ENCODE measurements at places on chromosomes 3 and 15. TPM values are rescaled to one million over a fixed set of nuclear protein-coding genes. Genes with fewer than 3 reads are reported as not detected.

GRCh38 chr3:69961706-69962439 lies 37.7 kb upstream of the SAMMSON start:
- DNase-seq: no peak

DNA sequence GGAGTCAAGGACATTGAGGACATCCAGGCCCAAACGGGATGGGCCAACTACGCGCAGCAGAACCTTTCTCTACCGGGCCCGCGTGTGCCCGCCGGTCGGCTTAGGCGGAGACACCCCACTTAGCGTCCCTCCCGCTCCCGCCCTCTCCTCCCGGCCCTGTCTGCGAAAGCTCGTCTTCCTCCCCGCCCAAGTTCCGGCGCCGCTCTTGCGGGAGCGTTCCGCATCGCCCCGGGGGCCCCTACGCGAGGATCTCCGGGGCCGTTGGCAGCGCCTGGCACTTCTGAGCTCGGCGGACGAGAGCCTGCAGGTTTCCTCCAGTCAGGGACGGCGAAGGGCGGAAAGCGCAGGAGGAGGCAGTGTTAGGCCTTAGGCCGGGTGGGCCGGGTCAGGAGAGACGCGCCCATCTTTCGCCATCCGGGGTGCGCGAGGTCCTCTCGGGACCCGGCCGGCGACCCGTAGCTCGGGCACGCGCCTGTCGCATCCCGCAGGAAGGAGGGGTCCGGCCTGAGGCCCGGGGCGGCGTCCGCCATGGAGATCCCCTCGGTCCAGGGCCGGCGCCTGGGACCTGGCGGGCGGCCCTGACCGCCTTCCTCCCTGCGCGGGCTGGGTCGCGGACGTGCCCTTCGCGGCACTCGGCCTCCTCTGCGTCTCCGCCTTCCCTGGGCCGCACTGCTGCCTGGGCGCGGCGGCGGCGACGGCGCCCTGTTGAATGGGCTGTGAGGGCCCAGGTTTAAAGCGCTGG lies at the start of gene FEM1B:
FEM1B (plus strand) TSS at position 143 of the 742 bp plus-strand sequence. CDS start 673 bp downstream, outside the sequence.
- DNase-seq: peak; percentile 94

GRCh38 chr15:74525945-74526344 lies 15.1 kb upstream of the ARID3B start:
- DNase-seq: no peak

DNA sequence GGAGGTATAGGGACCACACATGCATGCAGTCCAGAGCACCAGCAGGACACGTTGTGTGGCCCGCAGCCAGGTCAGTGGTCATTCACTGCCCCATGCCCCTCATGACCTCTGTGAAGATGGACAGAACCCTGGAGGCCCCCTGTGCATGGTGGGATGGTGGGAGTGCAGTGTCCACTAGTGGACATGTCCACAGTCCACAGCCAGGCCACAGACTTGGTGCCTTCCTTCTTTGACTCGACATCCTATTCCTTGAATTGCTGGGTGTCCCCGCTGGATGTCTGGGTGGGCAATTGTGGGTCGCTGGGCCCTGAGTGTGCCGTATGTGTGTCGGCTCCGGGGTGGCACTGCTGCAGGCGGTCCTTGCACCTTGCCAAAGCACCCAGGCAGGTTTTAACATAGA lies 35.7 kb downstream of the KLF15 start:
- no peak for DNase-seq

- DNase-seq: no peak
Measured at GRCh38 chr3:24294150-24294549, 200.5 kb downstream of the THRB start.

DNA sequence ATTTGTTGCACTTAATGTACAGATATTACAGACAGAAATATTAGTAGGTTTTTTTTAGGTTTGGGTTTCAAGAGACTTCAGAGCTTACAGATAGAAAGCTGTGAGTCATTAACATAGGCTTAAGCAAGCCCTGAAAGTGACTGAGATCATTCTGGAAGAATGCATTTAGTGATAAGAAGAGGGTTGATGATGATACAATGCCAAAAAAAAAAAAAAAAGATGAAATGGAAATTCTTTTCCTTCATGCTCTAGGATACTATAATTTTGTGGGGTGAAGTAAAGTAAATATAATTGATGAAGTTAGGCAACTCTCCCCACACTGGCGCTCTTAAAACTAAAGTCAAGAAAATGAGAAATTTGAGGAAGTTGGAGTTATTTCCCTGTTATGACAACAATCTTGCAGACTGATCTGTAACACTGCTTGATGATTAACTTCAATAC lies 169.4 kb upstream of the ZNF385D start:
- no peak for DNase-seq

DNA sequence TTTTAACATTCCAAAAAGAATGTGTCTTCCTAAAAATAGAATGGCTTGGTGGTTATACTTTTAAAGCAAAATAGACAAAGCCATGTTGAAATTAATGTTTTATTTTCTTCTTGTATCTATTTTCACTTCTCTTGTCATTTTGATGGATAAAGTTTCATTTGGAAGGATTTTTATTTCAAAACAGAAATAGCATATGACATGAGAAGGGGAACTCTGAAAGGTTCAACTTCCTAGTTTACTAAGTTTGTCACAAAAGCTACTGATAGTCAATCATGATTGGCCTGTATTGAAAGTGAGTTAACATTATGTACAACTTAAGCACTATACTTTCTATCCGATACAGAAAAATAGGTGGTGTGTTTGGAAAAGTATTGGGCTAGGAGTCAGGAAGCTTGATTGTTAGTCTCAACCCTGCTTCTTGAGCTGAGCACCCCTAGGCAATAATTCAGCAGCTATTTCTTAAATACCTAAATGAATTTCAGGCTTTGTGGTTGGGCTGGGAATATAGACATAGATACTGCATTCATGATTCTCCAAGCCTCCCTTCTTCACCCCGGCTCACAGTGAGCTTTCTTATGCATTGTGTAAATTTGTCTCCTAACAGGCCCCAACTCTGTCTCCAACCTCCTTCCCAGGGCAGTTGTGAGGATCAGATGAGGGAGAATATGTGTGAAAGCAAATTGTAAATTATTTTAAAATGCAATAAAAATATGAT lies 46.9 kb upstream of the CSPG4 start:
- no peak for DNase-seq

The LMLN gene
- 5.1 TPM for total RNA-seq

- DNase-seq: no peak
Measured at GRCh38 chr3:98743071-98743470, 20.1 kb upstream of the ST3GAL6 start.

- DNase-seq: no peak
Measured at GRCh38 chr3:161395115-161396012, 24.0 kb upstream of the SPTSSB start.

GRCh38 chr3:192879346-192880031 lies 38.2 kb downstream of the MB21D2 start:
- no peak for DNase-seq

DNA sequence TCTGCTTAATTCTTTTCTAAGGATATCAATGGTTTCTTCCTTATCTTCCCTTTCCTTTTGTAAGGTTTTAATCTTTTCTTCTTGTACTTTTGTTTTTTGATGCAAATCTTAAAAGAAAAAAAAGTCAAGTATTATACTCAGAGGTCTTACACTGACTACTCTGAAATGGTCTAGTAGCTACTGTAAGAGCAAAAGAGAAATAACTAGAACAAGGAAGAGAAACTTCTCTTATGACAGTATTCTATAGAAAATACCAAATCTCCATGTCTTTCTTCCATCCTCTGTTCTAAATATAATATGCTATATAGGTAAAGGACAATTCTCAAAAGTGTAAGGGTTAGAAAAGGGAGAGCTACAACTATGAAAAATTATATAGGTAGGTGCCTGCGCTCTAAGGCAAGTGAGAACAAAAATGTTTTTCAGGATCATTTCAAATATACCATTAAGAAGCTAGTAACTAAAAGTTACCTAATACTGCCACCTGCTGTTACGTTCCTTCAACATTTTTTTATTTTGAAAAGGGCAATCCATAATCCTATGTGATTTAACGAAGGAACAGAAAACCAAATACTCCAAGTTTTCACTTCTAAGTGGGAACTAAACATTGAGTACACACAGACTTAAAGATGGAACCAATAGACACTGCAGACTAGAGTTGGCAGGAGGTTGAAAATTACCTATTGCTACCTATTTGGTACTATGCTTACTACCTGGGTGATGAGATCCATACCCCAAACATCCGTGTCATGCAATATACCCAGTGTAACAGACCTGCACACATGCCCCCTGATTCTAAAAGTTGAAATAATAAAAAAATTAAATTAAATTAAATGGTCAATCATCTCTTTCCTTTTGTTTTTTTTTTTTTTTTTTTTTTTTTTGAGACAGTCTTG lies 36.7 kb downstream of the CIP2A start:
- no peak for DNase-seq

The CHRD gene
- total RNA-seq: 46.5 TPM

- DNase-seq: no peak
Measured at GRCh38 chr15:71207141-71207540, 91.9 kb downstream of the THSD4 start.

DNA sequence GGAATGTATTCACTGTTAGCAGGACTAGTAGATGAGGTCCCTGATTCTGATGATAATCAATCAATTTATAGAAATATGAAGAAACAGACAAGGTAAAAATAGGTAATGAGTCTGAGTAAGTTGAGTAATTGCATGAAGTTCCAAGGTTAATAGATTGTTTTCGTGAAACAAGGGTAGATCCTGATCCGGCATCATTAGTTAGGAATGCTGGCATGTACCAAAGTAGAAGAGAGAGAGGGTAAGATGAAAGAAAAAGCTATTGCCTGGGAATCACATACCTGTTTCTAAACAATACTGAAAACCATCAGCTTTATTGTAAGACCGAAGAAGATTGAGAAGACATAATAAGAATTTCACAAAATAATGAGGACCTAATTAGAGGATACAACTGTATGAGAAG lies 118.1 kb upstream of the ARPP21 start:
- no peak for DNase-seq

DNA sequence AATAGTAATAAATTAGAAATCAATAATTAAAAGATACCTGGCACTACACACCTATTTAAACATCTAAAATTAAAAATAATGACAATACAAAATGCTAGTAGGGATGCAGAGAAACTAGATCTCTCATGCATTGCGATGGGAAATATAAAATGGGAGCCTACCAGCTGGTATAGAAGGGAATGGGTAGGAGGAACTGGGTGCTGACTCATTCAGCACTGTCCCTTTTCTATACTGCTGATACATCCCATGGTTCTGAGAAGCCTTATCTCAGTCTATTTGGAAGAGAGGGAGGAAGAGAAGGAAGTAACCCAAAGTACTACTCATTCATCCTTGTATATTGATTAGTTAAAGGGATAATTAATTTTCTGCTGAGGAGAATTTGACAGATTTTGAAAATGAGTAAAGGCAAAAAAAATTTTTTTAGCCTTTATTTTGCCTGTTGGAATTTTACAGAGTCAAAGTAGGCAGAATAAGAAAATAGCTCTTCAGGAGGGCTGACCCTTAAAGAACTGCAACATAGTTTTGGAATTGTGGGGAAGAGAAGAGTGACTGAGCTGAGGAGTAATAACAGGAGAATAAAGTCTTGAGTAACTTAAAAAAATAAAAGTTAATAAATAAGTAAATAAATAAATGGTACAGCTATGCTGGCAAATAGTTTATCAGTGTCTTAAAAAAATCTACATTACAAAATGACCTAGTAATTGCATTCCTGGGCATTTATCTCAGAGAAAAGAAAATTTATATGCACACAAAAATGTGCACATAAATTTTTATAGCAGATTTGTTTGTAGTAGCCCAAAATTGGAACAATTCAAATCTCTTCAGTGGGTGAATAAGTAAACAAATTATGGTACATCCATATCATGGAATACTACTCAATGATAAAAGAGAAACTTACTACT lies 15.3 kb upstream of the BHLHE40 start:
- no peak for DNase-seq

DNA sequence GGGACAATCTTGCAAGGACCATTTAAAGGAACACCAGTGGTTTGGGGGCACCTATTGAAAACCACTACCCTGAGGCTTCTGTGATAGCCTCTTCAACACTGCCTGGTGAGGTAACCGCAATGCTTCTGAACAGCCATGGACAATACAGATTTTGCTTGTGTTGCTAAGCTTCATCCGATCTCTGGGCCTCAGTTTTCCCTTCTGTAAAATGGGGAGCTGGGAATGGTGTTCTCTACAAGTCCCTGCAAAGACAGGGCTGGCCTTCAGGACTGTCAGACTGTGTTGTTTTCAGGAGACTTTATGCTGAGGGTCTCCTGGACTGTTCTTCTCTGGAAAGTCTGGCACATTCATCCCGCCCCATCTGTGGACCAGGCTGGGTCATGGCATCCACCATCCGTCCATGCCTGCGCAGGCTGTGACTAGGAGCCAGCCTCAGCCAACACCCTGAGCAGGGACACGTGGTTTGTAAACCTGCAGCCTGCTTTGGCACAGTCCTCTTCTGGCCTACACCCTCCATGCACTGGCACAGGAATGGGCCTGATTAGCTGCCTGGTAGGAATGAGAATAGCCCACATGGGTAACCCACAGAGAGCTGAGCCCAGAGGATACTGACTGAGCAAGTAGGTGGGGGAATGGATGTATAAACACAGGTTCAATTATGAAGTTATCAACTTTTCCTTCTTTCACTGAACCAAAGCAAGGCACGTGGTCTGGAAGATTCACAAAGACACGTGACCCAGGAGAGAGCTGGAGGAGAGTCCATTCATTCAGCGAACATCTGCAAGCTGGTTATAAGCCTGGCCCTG lies 55.3 kb downstream of the ROPN1B start:
- no peak for DNase-seq

The TLR9 gene
- total RNA-seq: 0.81 TPM

GRCh38 chr15:59885832-59886231 lies 118.3 kb upstream of the FOXB1 start:
- DNase-seq: no peak

GRCh38 chr3:100047455-100048141 lies 66.7 kb downstream of the FILIP1L start:
- peak; percentile 42 for DNase-seq

- DNase-seq: no peak
Measured at GRCh38 chr3:59464187-59464586, 414.4 kb upstream of the CFAP20DC start.

DNA sequence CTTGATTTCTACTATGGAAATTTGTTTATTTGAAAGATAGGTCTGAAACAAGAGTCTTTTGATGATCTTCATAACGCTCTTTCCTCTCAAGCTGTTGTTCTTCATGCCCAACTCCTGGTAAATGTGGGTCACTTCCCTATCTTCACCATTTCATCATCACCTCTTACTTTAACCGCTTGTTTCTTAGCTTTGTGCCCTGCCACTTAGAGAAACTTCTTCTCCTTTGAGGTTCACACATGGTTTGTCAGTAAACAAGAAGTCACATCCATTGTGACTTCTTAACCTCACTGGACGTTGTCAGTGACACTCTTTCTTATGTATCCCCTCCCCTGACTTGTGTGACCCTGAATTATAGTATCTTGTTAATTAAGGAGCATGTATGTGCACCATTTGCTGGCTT lies 16.9 kb upstream of the P2RY13 start:
- DNase-seq: no peak

All from aorta (tissue), 5 donors.